ENCODE measurements at places on chromosomes 2 and 18. TPM values are rescaled to one million over a fixed set of nuclear protein-coding genes. Genes with fewer than 3 reads are reported as not detected.
A peak's percentile ranks its signal among the peaks of the same experiment; 100 is the strongest.

GRCh38 chr2:19623488-19623887, 265.1 kb upstream of the OSR1 start:
- no peak overlapping the region for H3K27ac ChIP-seq
- H3K4me1 ChIP-seq: no peaks in the 10 kb centered on the region
- no peaks in the 10 kb centered on the region for H3K27me3 ChIP-seq
- no peaks in the 10 kb centered on the region for H3K36me3 ChIP-seq

DNA sequence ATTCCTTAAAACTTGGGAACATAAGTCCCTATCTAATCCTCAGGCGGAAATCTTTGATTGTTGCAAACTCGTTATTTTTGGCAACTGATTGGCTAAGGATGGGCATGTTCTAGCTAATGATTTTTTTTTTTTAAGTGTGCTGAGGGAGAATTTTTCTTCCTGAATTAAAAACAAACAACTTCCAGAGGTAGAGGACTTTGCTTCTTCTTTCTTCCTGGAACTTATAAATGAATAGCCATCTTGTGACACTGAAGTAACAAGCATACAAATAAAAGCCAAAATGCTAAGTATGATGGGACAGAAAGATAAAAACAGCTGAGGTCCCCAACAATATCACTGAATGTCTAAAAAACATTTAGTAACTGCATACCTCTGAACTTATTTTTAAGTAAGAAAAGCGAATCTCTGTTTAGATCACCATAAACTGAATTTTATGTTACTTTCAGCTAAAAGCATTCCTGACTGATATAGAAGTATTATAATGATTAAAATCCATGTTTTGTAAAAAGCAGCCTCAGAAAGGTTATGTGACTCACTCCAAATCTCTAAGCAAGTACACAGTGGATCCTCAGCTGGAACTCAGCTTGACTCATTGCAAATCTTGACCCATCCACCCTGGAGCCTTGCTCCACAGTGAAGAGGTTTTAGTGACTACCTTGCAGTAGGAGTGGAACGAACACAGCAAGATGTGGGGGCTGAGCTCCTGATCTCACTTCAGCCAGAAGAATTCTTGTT, 344.4 kb downstream of the CLIP4 start:
- H3K27me3 ChIP-seq: no peaks in the 10 kb centered on the region
- H3K36me3 ChIP-seq: no peaks in the 10 kb centered on the region
- no peak for DNase-seq
- H3K4me3 ChIP-seq: no peak overlapping the region

DNA sequence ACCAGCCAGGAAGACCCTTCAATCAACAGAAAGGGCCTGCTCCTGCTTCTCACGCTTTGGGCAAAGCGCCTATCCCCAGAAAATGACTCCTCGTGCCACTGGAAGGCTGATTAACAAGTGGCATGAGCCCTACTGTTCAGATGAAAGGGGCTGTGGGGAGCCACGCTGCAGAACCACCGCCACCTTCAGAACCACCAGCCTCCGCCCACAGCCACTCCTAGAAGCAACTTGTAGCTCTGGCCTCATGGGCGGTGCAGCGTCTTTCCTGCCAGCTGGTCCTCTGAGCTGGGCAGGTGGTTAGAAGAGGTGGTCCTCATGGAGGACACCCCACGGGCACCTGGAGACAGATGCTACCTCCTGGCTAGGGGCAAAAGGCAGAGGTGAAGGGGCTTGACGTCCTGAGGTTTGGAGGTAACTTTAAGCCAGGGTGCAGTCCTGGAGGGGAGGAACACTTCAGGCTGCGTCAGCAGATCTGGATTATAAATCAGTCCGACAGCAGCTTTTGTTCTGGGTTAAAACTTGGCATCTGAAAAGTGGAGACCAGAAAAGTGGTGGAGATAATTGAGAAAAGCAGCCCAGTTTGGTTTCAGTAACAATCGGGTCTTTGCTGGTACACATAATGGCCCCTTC, 861 bp upstream of the SEMA4C start:
- H3K4me3 ChIP-seq: peak overlapping the region; percentile 99
- H3K27me3 ChIP-seq: no peaks in the 10 kb centered on the region
- H3K36me3 ChIP-seq: peaks cover 3% of the 10 kb centered on the region
- peak; percentile 59 for DNase-seq
- peak overlapping the region; percentile 93 for H3K27ac ChIP-seq

DNA sequence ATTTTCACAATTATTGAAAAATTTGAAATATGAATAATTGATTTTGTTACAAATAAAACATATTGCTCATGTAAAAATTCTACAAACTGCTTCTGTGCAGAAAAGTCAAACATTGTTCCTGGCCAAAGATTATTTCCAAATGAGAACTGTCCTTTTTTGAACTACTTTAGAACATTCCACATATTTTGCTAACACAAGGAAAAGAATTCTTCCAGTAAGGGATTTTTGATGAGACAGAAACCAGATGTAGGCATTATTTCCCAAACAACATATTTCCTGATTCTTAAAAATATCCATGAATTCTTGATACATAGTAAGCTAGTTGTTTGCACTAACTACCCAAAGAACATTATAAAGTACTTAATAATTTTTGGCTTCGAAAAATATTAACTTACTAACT, 715.2 kb downstream of the CCDC85A start:
- no peak overlapping the region for H3K27ac ChIP-seq
- no peaks in the 10 kb centered on the region for H3K36me3 ChIP-seq
- no peak overlapping the region for H3K4me3 ChIP-seq
- no peaks in the 10 kb centered on the region for H3K27me3 ChIP-seq

- H3K27me3 ChIP-seq: no peaks in the 10 kb centered on the region
- no peak overlapping the region for H3K4me3 ChIP-seq
- H3K4me1 ChIP-seq: no peaks in the 10 kb centered on the region
These were observed 77.7 kb downstream of the GDF7 start for GRCh38 chr2:20744366-20745335.

GRCh38 chr2:161703863-161704262, 79.6 kb downstream of the SLC4A10 start:
- H3K4me1 ChIP-seq: no peaks in the 10 kb centered on the region
- no peaks in the 10 kb centered on the region for H3K27me3 ChIP-seq
- H3K4me3 ChIP-seq: no peak overlapping the region

DNA sequence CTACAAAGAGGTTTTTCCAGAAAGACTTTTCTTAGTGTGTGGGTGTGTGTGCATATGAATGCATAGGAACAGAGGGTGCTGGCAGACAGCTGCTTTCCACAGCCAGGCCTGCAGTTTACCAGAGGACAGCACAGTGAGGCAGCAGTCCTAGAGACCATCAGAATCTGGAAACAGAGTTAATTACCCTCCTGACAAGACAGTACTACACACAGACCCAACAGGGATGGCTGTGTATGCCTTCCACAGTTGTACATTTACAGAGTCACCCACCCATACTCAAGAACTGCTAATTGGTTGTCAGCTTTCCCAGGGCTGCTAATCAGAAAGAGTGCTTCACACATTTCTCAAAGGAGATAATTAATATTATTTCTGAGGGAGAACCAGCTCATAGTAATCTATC, 104.7 kb downstream of the FEZ2 start:
- H3K4me3 ChIP-seq: no peak overlapping the region
- no peaks in the 10 kb centered on the region for H3K4me1 ChIP-seq
- H3K36me3 ChIP-seq: no peaks in the 10 kb centered on the region
- no peak overlapping the region for H3K27ac ChIP-seq

The UGT1A10 gene
- total RNA-seq: not detected

The IL36RN gene
- not detected for total RNA-seq

The SLC5A7 gene
- total RNA-seq: 0.78 TPM

The CENPO gene
- total RNA-seq: 4.2 TPM

The MTLN gene
- total RNA-seq: 87.2 TPM
